ENCODE measurements at places on chromosomes 6 and 20.

DNA sequence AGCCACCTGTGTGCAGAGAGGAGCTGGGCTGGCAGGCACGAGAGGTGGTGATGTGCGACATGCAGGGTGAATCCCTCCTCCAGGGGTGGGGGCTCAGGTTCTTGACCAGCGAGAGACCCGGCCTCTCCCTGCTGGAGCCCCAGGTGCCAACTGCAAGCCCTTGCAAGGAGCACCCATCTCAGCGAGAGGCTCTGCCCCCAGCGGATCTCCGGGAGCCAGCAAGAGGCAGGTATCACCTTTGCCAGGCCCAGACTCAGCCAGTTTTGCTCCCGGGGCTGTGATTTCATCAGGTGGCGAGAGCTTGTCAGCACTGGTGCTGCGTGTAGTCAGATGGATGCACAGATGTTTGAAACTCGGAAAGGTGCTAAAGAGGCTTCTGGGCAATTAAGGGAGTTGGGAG is 87.7 kb downstream of the TFAP2C start:
- no peak for DNase-seq

DNA sequence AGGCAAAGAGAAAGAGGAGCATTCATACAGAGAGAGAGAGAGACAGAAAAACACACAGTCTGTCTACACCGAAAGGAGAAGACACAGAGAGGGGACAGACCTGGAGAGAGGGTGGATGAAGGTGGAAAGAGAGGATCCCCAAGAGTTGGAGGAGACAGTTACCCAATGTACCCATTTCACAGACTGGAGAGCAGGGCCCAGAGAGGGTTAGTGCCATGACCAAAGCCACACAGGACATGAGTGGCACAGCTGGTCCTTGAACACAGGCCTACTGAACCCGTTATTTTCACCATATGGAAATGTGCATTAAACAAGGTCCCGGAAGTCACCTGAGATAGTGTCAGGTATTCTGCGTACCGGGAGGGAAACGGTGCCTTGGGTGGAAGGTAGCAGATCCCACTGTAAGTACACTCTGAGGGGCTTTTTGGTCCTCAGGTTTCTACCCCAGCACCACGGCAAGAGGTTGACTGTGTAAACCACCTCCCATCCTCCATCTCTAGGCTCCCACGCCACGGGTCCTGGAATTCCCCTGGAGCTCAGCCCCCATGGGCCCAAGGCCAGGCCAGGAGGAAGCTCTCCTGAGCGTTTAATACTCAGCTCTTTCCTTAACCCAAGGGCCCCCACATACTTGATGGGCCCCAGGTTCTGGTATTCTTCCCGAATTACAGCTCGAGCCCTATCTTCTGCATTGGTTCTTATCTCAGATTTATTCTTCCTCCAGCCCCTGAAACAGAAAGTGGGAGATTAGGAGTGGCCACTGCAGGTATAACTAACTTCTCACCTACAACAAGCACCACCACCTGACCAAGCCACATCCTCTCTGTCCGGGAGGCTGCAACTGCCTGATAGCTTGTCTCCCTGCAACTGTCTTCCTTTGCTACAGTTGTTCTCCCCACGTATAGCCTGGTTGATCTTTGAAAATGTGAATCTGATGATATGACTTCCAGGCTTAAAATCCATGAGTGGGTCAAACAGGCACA is 38.4 kb upstream of the OCSTAMP start:
- no peak for DNase-seq

GRCh38 chr6:158416883-158417759 is 104.9 kb downstream of the TULP4 start:
- DNase-seq: no peak

DNA sequence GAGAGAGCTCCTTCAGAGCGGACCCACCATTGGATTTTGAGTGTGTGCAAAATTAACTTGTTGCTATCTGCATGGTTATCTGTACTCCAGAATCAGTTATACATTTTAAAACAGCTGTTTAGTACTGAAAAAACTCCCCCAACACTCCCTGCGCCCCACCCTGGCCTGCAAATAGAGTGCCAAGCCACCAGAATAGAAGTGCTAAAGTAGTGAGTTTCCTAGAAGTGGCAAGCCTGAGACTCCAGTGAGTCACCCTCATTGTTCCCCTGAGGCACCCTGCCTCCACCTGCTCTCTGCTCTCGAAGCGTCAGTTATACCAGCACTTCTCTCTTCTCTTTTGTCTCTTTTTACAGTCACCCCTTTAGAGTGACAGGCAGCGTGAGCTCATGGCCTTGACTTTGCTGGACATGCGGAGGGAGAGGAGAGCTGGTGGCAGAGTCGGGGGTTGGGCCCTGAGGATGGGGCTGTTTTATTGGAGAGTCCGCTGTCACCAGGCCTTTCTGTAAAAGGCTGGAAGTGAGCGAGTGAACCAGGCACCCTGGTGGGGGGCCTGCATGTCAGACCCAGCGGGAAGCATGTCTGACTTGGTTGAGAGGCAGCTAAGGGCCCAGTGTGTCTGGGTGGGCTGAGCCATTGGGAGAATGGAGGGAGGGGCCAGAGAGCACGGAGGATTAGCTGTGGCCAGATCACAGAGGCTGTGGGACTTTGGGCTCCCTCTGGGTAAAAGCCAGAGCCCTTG is 10.4 kb downstream of the IGF2R start:
- peak; percentile 73 for DNase-seq

DNA sequence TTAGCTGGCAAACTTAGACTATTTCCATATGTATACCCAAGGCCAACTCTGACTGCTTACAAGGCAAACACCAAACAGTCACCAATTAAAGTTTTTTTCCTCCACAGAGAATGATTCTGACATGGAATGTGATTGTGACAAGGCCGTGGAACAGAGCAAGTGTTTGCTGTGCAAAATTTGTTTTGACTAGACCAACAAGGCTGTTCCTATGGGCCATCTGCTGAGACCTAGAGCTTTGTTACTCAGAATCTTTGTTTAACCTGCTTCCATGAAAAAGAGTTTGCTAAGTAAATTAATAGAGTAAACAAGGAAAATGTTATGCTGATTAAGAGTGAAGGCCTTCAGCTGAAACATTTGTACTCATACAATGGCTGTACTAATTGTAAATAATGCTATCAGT is 51.6 kb upstream of the IMPG1 start:
- DNase-seq: no peak

GRCh38 chr6:165671222-165671768 is 8.3 kb upstream of the PDE10A start:
- DNase-seq: no peak

GRCh38 chr6:108873971-108874370 is 25.7 kb downstream of the ARMC2 start:
- no peak for DNase-seq

GRCh38 chr20:43669332-43669731 is 2.4 kb downstream of the MYBL2 start:
- DNase-seq: no peak

DNA sequence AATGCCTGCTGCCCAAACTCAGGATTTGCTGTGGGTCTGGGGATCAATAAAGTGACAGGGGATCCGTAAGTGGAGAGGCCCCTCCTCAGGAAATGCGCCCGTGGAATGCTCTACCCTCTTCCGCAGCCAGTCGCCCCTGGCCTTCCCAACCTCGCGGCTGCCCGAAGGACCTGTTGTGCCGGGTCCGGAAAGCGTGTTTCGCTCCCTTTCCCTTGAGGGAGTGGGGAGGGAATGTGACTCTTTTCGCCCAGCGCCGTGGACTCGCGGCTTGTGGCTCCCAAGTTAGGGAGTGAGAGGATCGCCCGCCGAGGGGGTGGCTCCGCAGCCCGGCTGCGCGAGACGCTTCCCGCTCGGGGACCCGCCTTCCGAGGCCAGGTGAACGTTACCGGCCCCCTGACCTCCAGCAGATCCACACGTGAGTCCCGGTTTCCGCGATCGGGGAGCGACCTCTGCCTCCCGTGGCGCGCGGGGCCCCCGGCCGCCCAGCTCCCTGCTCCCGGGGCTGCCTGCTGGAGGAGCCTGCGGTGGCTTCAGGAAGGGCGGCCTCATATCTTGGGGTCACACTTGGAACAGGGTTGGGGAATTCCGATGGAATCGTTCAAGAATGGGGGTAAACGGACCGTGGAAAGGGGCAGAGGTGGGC is 666 bp downstream of the TPD52L1 start:
- DNase-seq: peak; percentile 35

GRCh38 chr20:54792688-54793087 is 317.3 kb downstream of the DOK5 start:
- DNase-seq: no peak

DNA sequence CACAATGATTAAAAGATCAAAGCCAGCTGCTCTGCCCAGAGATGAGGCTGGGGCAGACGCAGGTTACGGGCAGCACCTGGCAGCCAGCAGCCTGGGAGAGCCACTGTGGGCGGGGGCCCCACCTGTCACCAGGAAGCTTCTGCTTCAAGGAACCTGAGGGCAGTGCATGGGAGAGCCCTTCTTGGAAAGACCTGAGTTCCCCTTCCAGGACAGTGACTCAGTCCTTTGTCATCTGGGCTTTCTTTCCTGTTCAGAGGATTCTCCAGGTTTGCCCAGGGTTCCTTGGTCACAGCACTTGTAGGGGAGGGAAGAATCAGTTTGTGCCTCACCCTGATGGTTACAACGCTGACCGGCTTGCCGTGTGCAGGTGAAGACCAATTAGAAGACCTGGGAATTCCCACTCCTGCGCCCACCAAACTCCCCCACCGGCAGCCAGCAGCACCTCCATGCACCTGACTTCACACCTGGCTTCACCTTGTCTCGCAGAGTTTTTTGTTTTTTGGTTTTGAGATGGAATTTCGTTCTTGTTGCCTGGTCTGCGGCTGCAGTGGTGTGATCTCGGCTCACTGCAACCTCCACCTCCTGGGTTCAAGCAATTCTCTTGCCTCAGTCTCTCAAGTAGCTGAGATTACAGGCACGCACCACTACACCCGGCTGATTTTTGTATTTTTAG is 2.0 kb downstream of the ZBP1 start:
- peak; percentile 58 for DNase-seq

DNA sequence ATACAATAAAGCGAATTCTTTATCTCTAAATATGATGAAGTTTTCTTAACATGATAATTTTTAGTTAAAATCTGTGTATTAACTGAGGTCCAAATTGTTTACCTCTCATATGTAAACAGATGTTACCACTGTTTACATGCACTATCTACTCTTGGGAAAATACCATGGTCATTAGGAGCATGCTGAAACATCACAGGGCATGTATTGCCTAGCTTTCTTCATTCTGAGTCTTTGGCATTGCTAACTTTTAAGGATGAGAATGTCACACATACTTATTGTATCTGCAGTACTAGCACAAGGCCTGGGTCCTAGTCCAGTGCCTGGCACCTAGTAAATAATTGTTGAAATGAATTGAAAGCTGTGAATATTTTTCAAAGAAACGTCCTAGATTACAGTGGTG is 20.6 kb downstream of the SMPDL3A start:
- DNase-seq: no peak

GRCh38 chr20:5150226-5151076 is 23.6 kb downstream of the CDS2 start:
- DNase-seq: no peak

GRCh38 chr20:9038791-9039535 is 29.9 kb upstream of the PLCB4 start:
- DNase-seq: no peak

- no peak for DNase-seq
Measured at GRCh38 chr20:53918020-53918311, 152.4 kb downstream of the BCAS1 start.

- no peak for DNase-seq
Measured at GRCh38 chr20:60795651-60796050, 456.4 kb upstream of the CDH4 start.

GRCh38 chr6:43060755-43061633 is 1.6 kb downstream of the KLC4 start:
- no peak for DNase-seq

- no peak for DNase-seq
Measured at GRCh38 chr6:130949553-130949952, 113.5 kb downstream of the EPB41L2 start.

DNA sequence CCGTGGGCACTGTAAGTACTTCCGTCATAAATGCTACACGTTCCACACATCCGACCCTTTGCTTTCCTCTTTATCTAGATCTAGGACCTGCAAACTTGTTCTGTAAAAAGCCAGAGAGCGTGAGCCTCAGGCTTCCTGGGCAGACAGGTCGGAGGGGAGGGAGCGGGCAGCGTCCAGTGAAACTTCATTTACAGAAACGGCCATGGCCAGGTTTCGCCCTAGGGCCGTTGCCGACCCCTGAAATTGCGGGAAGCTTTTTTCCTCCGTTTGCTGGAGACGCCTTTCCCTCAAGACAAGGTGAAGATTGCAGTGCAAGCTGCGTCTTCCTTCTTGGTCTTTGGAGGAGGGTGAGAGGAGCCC is 155.4 kb downstream of the DLL1 start:
- peak; percentile 18 for DNase-seq

DNA sequence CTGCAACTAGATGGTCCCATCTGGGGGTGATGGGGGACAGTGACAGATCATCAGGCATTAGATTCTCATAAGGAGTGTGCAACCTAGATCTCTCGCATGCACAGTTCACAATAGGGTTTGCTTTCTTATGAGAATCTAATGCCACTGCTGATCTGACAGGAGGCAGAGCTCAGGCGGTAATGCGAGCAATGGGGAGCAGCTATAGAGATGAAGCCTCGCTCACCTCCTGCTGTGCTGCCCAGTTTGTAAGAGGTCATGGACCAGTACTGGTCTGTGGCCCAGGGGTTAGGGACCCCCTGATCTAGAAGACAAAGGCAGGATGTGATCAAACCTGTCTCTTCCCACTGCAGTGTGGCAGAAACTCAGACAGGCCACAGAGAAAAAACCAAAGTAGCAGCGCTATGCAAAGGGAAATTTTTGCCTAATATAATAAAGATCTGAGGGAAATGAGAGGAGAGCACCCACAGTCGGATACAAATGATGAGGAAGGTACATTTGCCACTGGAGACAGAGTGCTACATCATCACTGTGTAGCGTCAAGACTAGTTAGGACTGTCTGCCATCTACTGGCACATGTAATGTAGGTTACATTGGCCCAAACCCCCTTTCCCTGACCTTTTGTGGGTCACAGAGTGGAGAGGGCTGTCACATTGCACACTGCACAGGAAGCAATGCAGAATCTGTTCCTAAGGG is 4.1 kb upstream of the LY86 start:
- no peak for DNase-seq
